ENCODE measurements at places on chromosomes 1 and 21. TPM values are rescaled to one million over a fixed set of nuclear protein-coding genes. Genes with fewer than 3 reads are reported as not detected.
A peak's percentile ranks its signal among the peaks of the same experiment; 100 is the strongest.

Gene UBQLN4
- 29.1 TPM for total RNA-seq

- DNase-seq = peak; percentile 92
Observed at GRCh38 chr1:154869351-154870114, 548 bp downstream of the KCNN3 start.

GRCh38 chr21:15730484-15731242, 881 bp downstream of the USP25 start:
- peak; percentile 65 for DNase-seq

- DNase-seq = no peak
Observed at GRCh38 chr1:112818990-112819689, 104.0 kb upstream of the PPM1J start.

DNA sequence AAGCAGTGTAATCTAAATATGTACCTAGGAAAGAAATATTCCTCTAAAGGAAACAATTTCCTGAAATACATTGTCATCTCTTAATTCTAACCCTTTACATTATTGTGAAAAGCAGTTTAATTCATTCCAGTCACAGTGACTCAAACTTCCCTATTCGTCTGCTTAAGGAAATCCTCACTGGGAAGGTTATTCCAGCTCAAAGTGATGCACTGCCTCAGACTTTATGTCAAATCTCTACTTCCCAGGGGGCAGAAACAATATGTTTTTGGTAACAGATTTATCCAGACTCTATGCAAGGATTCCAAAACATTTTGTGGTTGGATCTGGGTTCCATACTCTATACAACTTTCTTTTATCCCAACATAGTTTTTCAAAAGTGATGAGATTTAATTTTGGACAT, 145.2 kb downstream of the NTMT2 start:
- peak; percentile 46 for DNase-seq

DNA sequence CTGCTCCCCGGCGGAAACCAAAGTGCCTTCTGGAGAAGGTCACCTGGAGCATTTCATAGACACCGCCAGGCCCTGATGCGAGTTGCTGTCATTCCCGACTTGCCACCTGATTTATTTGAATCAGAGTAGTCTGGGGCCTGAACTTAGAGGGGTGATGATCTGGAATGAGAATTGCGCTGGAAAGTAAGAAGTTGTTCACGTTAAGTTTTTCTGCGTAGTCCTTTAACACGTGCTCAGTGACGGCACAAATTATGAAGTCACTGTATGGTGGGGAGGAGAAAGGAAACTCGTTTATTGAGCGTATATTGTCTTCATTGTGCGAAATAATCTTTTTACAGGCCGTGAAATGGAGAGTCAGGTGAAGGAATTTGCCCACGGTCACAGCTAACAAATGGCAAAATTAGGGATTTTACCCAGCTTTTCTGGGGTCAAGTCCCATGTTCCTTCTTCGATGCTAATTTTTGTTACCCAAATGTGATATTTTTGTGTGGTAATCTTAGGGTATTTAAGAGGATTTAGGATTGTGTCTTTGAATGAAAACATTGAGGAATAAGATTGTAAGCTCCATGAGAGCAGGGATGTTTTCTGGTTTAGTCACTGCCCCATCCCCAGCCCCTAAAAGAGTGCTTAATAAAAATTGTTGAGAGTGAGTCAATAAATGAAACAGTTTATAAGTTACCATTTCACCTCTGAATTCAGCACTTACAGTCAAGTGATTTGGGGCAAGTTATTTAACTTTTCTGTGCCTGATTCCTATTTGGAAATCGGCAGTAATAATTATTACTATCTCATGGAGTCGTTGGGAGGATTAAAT, 46.4 kb upstream of the NBL1 start:
- peak; percentile 60 for DNase-seq
